Stimulated activated CD4-positive, alpha-beta T cell treated with anti-CD3 and anti-CD28 coated beads, Interleukin-4, amount 100 ng/mL, for 24 hours (primary cell): ENCODE measurements at places on chromosomes 5 and 9.

GRCh38 chr5:158084292-158084691, 225.3 kb upstream of the CLINT1 start:
- no peak for DNase-seq

DNA sequence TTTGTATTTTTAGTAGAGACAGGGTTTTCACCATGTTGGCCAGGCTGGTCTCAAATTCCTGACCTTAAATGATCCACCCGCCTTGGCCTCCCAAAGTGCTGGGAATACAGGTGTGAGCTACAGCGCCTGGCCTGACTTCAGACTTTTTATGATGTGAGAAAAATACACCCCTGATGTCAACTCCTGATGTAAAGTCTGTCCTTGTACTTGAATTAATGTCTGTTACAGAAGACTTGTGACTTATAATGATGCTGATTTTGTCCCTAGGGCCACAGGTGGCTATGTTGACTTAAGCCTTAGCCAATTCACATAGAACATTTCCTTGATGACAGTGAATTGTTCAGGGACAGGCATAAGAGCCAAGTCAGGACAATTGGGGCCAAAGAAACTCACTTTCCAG, 42.5 kb upstream of the MELK start:
- DNase-seq, result no peak

GRCh38 chr9:113205861-113206260, 15.2 kb downstream of the FKBP15 start:
- no peak for DNase-seq

GRCh38 chr5:91119981-91120850, 262.9 kb downstream of the ARRDC3 start:
- no peak for DNase-seq

DNA sequence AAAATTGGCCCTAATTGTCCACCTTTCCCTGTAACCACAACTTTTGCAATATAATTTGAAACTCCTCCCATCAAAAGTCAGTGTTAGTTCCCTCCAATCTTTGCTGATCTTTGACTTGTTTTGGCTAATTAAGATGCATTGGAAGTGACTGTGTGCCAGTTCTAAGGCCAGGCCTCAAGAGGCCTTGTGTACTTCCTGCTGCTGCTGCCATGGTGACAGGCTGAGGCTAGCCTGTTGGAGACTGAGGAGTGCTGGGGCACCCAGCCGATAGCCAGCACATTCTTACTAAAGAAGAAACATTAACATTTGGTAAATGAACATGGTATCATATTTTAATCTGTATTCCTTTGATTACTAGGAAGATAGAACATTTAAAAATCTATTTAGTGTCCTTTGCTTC, 86.5 kb downstream of the SREK1 start:
- DNase-seq, result no peak

GRCh38 chr5:54284586-54284985, 25.8 kb downstream of the ARL15 start:
- no peak for DNase-seq

DNA sequence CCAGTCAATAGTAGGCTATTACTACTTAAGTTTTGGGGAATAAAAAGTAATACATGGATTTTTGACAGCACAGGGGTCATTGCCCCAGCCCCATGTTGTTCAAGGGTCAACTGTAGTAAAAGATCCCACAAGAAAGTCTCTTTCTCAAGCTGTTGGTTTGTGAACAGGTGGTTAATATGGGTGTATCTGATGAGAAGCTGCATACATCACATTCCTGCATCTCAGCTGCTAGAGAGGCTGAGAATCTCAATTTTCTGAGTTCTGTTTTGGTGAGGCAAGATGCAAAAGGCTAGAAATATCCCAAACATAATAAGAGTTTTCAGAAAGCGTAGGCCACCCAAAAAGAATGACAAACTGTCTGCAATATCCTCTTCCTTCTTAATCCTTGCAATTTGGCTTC, 76.8 kb upstream of the DAPK1 start:
- DNase-seq, result no peak

GRCh38 chr5:176700239-176700847, 53.1 kb downstream of the TSPAN17 start:
- peak; percentile 15 for DNase-seq

- no peak for DNase-seq
Observed at GRCh38 chr5:204462-204861, 13.2 kb downstream of the LRRC14B start.
